Mesendoderm (in vitro differentiated cells): ENCODE measurements at places on chromosomes 3 and 15.

DNA sequence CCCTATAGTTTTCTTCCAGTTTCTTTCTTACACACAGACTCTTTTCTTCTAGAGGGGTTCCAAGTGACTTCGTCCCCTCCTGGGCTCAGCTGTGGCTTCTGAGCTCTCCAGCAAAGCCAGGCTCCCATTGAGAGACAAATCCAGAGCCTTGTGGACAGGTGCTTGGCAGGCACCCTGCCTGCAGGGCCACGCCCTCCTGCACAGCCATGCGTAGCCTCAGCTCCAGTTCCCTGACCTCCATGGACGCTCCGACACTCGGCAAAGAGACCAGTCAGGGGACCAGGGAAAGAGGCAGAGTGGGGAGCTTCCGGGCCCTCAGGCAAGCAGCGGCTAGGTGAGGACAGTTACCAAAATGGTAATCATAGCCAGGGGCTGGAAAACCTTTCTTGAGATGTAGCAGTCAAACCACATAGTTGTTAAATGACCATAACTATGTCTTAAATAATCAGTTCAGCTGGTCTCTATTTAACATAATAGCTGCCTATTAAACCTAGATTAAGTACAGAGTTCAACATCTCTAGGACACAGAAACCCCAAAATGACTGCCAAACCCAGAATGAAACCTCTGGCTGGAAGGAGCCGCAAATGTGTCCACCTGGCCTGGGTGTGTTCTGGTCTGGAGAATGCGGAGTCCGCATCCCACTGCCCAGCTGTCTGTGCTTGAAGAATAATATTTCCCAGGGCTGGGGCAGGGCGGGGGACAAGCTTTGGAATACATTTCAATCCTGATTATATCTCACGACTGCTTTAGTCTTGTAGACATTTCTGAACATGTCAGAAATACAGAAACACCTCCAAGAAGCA is 69.3 kb upstream of the RGMA start:
- DNase-seq = no peak

GRCh38 chr15:31498329-31498728 is 171.7 kb downstream of the KLF13 start:
- no peak for DNase-seq

GRCh38 chr3:188568736-188569135 is 414.8 kb downstream of the LPP start:
- DNase-seq = no peak

GRCh38 chr3:71025010-71025409 is 558.5 kb downstream of the FOXP1 start:
- no peak for DNase-seq

DNA sequence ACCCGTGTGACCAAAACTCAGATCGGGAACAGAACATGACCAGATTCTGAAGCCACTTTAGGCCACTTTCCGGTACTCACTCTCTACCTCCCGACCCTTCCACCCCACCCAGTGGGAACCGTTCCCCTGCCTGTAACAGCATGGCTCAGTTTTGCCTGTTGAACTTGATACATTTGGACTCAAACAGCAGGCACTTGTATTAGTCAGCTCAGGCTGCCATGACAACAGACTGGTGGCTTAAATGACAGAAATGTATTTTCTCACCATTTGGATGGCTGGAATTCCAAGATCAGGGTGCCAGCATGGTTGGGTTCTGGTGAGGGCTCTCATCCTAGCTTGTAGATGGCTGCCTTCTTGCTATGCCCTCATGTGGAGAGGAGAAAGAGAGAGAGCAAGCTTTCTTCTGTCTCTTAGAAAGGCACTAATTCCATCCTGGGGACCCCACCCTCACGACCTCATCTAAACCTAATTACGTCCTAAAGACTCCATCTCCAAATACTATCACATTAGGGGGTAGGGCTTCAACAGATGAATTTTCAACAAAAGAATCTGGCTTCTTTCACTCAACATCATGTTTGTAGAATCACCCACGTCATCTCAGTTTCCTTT is 9.3 kb upstream of the SSUH2 start:
- peak; percentile 19 for DNase-seq

GRCh38 chr3:42163622-42164244 is 72.6 kb downstream of the TRAK1 start:
- DNase-seq = no peak

- peak; percentile 76 for DNase-seq
These were observed 518.4 kb downstream of the FOXP1 start for GRCh38 chr3:71064956-71065763.

DNA sequence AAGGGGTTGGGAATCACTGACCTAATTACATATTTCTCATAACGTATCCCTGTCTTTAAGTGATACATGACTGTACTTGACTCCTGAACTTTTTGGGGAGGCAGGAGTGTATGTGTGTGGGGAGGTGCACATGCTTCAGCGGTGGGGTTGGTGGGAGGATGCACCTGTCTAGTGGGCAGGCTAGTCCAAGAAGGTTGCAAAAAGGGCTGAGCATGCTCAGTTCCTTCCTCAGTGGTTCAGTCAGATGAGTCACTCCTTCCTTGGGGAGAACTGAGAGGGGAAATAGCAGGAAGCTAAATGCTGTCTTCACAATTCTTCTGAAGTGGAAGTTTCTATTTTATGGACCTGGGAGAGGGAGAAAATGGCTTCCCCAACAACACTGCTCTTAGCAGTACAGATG is 24.6 kb upstream of the AP4E1 start:
- DNase-seq = no peak
